Activated T-helper 1 cell treated with anti-CD3 and anti-CD28 coated beads, Interleukin-12 subunit alpha, Interleukin-12 subunit beta, Interleukin-2, Interleukin-4 antibody, amounts not matched to agents 30 ng/mL and 10 ng/mL and 1 ng/mL, durations not matched to agents 14 hours and 24 hours and 36 hours (primary cell): ENCODE measurements at places on chromosomes 5 and 9.

GRCh38 chr5:1781726-1782384 lies 17.8 kb downstream of the MRPL36 start:
- no peak for DNase-seq

- DNase-seq = no peak
These were observed 220.0 kb downstream of the GABBR2 start for GRCh38 chr9:98488571-98489312.

GRCh38 chr5:10538103-10538788 lies 25.6 kb upstream of the ANKRD33B start:
- DNase-seq = no peak

- no peak for DNase-seq
These were observed 470 bp upstream of the SLC22A5 start for GRCh38 chr5:132369007-132369473.

- no peak for DNase-seq
These were observed 20.6 kb downstream of the PITX1 start for GRCh38 chr5:135013445-135013844.

GRCh38 chr5:40630126-40630525 lies 49.6 kb upstream of the PTGER4 start:
- no peak for DNase-seq

GRCh38 chr9:129557192-129558036 lies 63.5 kb downstream of the C9orf50 start:
- DNase-seq = no peak

- no peak for DNase-seq
These were observed 59.9 kb upstream of the BOD1 start for GRCh38 chr5:173676375-173676774.

DNA sequence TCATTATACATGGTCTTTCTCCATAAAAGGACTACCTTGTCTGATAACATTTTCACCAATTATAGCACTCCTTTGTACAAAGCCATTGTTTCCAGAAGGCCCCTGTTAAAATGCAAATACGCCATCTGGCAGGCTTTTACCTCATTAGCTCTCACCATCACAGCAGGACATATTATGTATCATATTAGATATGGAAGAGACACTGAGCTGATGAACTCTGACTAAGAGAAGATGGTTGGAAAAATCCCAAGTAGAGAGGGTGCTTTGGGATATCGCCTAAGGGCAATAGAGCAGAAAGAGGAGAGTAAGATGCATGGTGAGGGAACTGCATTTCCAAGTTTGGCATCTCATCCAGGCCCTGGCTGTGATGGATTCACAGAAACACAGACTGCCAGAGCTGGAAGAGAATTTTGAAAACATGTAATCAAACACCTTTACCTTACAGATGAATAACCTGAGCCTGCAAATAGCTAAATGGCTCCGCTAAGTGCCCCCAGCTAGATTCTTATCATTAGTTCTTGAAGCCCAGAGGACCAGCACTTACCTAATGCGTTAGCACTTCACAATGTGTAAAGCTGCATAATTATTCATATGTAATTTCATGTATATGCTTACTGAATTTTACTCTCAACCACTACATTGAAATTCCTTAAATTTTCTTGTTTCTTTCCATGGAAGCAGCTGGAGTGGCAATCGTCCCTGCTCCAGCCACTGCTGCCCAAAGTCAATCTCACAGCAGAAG lies 393.6 kb upstream of the IZUMO3 start:
- no peak for DNase-seq

DNA sequence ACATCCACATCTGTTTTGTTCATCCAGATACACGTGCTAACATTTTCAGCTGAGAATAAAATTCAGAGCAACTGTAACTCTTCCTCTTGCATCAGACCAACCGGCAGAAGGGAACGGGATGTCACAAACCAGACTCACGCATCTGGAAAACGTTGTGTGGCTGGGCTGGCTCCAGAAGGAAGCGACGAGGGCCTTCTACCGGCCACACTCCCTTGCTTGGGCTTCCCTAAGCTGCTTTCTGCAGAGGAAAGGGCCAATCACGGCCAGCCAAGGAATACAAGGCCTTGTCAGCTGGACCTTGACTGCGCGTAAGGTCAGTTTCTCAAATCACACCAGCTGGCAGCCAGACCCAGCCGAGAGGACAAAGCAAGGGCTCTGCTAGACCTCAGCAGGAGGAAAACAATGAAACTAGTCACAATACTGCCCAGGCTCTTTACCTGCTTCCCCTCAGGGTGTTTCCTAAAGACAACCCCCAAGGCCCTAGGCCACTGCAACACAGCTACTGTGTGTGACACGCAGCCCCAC lies 106.1 kb downstream of the THBS4 start:
- no peak for DNase-seq

- DNase-seq = no peak
These were observed 11.1 kb upstream of the SHOC1 start for GRCh38 chr9:111805830-111806241.

DNA sequence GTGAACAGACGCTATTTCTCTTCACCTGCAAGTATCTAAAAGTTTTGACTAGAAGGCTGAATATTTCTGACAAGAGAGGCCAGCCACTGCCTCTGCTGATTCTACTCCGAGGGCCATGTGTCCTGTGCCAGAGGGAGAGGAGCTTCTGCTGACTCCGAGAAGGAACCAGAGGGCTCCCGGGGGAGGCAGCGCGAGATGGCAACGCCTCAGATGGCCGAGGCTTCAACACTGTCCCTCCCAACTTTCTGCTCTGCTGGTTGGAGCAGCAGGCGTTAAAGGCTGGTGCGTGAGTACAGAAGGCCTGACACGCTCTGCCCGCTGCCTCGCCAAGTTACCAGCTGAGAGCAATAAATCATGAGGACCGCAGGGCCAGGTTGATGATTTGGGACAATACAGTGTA lies 178.8 kb downstream of the GAPVD1 start:
- DNase-seq = no peak

DNA sequence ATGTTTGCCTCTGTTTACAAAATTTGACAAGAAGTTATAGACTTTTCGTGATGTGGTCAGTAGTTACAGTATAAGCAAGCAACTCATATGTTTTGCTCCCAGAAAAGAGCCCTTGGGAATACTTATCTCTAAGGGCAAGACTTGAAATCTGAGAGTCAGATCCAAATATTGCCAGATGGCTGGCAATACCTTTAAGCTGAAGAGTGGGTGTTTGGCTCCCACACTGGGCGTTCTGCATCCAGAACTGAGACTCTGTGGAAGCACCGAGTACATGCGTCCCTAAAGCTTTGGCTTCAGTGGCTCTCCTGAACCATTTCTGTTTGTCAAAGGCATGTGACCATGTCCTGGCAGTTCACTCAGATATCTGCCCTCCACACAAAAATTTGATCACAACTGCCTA lies 194.1 kb downstream of the DCP2 start:
- DNase-seq = no peak

GRCh38 chr9:129320575-129321285 lies 142.7 kb upstream of the IER5L start:
- DNase-seq = peak; percentile 42

DNA sequence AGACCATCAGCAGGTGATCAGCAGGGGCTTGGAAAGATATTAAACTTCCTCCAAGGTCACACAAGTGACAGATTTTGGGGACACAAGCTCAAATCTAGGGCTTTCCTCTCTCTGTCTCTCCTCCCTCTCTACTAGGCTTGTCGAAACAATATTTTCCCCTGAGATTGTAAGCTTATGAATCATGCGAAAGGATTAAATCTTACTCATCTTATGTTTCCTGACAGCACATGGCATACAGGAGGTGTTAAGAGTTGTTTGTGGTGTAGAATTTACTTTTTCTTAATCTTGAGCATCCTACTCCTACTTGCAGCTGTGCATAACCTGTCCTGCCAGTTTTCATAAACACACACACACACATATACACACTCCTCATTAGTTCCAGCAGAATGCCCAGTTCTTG lies 186.3 kb downstream of the MARCHF11 start:
- no peak for DNase-seq

GRCh38 chr9:15240927-15241326 lies 66.1 kb downstream of the TTC39B start:
- no peak for DNase-seq

- DNase-seq = no peak
These were observed 7.3 kb downstream of the GDA start for GRCh38 chr9:72156586-72156985.

DNA sequence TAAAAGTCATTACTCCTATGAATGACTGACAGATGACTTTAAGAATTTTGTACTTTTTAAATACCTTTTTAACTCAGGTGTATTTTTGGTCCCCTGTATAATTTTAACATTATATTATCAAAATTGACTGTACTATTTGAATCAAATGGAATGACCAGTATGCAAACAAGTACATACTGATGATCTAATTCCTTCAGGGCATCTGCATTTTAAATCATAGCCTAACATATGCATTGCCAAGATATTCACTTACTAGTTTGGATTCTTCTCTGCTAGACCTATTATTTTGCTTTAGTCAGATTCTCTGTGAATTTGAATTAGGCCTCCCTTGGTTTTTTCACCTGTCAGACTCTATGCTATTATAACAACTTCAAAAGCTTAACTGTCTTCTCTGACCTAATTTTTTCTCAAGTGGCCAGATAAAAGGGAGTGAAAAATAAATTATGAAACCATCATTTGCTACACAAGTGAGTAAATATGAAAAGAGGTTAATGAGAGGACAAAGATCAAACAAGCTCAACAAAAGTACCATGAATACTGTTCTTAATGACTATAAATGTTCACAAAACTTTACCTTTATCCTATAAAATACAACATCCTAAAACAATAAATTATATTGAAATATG lies 1505.2 kb upstream of the CDH9 start:
- DNase-seq = no peak

- peak; percentile 48 for DNase-seq
These were observed 544 bp upstream of the ERCC6L2 start for GRCh38 chr9:95874989-95875304.

DNA sequence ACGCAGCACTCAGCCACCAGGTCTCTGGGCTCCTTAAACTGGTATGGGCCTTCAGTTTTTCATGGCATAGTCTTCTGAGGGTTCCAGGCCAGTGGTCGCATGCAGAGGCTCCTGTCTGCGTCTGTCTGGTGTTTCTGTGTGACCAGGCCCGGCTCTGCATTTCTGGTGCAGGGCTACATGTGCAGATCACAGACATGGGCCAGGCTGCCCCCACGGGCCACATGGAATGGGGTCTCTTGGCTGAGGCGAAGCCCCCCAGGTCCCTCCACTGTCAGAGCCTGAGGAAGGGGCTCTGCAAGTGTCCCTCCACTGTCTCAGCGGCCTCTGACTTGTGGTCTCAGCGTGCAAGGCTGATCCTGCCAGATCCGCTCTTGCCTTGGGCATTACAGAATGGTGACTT lies 15.6 kb upstream of the CARD19 start:
- DNase-seq = no peak

GRCh38 chr9:12350775-12351174 lies 342.4 kb upstream of the TYRP1 start:
- no peak for DNase-seq

DNA sequence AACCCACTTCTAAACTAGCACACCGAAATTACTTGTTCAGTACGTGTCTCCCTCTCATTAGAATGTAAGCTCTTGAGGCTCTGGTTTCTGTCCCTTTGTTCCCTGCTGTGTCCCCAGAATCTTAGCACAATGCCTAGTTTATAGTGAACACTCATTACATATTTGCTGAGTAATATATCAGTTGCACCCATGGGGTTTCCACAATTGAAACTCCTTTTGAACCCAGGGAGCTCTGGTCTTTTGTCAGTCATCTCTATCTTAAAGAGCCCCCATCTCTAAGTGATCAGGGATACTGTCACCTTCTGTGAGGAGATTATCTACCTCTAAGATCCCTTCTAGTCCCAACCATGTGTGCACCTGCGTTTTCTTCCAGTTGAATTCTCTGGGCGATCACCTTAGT lies 12.8 kb downstream of the CAMK4 start:
- DNase-seq = no peak

DNA sequence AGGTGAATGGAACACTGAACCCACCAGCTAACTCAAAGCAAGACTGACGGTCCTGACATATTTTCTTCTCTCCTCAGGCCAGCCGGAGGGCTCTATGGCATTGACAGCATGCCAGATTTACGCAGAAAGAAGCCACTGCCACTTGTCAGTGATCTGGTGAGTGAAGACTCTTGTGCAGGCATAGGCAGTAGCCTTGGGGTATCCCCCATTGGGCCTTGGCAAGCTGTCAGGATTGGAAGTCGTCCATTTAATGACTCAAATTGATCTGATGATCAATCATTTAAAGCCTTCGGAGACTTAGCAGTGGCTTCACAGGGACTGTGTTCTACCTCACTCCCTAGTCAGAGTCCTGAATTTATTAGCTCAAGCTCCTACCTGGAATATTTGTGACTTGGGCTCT lies 119.7 kb upstream of the RUSC2 start:
- no peak for DNase-seq

GRCh38 chr5:99025298-99026045 lies 96.7 kb upstream of the CHD1 start:
- no peak for DNase-seq

GRCh38 chr9:87115785-87116184 lies 168.5 kb upstream of the GAS1 start:
- DNase-seq = no peak

DNA sequence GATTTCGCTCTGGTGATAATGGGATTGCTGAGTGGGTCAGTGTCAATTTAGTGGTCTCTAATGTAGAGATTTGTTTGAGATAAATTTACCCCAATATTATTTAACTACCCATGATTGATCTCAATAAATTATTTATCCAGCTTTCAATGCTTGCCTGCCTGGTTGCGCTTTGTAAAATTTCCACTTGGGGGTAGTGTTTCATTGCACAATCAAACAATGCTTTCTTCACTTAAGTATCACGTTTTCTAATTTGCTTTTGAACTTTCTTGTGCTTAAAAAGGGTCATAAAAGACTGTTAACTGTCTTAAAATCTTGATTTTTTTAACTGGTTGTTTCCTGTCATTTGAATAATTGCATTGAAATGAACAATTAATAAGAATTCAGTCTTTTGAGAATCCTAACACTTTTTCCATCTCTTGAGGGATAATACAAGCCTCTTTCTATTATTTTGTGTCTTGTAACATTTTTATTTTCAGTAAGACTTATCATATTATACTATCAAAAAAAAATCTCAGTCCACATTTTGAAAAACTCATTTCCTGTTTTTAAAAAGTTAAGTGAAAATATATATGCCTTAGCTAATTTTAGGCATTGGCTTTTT lies 18.7 kb downstream of the HSD17B4 start:
- no peak for DNase-seq

GRCh38 chr5:76532052-76532451 lies 91.2 kb downstream of the F2RL2 start:
- no peak for DNase-seq

GRCh38 chr9:89097219-89097618 lies 81.4 kb downstream of the SHC3 start:
- DNase-seq = no peak

DNA sequence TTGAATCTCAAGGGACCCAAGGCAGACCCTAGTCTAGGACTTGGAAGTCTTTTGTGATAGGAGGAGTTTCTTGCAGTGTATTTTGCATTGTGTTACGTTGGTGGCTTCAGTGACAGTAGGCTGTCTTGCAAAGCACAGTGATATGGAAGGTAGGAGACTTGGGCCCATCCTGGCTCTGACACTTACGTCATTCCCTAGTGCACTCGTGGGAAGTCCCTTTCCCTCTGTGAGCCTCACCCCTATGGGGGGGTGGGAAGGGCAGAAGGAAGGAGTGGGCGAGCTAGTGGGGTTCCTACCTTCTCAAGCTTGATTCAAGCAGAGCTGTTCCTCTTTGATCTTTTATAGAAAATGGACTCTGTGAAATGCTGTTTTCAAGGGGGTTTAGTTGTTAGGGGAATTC lies 9.2 kb upstream of the TEX53 start:
- DNase-seq = no peak
